ENCODE measurements at places on chromosomes 2 and 18.

DNA sequence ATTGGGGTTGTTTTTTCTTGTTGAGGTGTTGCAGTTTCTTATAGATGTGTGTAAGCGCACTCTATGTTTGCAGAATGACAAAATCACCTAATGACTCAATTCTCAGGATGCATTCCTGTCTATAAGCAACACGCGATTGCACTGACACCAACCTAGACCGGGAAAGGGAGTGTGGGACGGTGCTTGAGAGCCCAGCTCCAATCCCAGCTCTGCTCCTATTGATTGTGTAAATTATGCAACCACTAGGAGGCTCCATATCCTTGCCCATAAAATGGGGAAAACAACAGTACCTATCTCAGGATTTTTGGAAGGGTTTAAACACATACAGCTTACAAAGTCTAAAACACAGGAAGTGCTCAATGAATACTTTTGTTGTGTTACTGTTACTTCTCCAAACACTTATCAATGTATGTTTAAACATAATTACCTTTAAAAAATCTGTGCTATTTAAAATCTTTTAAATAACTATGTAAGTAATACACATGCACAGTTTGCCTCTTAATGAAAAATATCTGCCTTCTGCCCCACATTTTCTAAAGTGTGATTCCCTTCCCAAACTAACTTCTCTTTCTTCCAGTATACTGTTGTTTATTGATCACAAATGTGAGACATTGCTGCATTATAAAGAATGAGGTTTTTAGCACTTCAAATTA lies 132.5 kb downstream of the SPHKAP start:
- no peak for DNase-seq

- no peak for DNase-seq
These were observed 32.7 kb downstream of the CARF start for GRCh38 chr2:202944816-202945215.

- no peak for DNase-seq
These were observed 571.7 kb upstream of the FANCL start for GRCh38 chr2:58812771-58813344.

DNA sequence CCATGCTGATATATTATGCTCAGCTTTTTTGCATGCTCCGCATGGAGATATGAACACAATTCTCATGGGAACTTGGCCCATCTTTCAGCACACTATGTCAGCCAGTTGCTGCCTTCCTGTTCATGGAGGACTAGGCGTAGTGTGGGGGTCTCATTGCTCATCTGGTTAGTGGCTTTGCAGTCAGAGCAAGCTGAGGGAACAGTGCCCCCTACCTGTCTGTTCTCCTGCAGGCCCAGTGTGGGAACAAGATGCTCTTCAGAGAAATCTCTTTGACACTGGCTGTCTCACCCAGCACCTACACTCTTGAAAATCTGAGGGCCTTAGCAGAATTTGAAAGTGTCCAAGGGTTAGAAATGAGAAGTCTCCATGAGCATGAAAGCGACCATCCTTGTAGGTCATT lies 47.1 kb downstream of the SPTBN1 start:
- DNase-seq = no peak

Measured in stimulated activated CD8-positive, alpha-beta memory T cell treated with anti-CD3 and anti-CD28 coated beads, Interleukin-12 subunit alpha, Interleukin-12 subunit beta, amount 100 ng/mL, for 4 hours (primary cell).